Amniotic stem cell (primary cell): ENCODE measurements at places on chromosomes 16 and 17.

DNA sequence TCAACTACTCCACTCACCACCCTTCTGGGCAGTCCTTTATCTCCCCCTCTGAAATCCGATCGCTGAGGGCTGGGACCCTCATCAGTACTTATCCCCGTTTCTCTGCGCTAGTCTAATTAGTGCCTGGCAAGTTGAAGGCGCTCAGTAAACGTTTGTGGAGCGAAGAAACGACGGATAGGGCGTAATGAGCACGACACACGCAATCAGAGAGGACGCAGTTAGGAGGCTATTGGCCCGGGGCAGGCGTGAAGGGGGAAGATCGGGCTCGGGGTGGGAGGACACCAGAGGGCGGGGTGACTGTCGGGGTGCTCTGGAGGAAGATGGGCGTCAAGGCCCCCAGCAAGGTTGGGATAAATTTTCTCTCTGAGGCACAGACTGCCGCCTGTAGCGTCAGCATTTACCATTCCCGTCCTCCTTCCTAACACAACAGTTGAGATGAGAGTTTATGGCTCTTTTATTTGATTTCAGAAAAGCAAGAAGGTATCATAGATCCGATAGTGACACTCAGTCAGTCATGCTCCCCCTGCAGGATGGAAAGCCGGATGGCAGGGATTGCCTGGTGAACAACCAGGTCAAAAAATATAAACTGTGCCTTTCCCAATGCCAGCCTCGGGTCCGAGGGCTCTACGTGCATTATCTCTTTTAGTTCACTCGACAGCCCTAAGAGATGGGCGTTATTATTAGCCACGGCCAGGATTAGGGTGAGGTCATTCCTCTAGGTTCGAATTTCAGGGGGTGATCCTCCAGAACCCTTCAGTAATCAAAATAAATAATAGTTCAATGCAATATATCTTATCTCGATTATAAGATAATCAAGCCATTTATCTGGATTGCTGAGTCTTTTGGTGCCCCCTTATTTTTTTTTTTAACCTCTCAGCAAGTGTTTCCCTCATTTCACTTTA, 9.5 kb upstream of the ARL4D start:
- DNase-seq, result peak; percentile 66

DNA sequence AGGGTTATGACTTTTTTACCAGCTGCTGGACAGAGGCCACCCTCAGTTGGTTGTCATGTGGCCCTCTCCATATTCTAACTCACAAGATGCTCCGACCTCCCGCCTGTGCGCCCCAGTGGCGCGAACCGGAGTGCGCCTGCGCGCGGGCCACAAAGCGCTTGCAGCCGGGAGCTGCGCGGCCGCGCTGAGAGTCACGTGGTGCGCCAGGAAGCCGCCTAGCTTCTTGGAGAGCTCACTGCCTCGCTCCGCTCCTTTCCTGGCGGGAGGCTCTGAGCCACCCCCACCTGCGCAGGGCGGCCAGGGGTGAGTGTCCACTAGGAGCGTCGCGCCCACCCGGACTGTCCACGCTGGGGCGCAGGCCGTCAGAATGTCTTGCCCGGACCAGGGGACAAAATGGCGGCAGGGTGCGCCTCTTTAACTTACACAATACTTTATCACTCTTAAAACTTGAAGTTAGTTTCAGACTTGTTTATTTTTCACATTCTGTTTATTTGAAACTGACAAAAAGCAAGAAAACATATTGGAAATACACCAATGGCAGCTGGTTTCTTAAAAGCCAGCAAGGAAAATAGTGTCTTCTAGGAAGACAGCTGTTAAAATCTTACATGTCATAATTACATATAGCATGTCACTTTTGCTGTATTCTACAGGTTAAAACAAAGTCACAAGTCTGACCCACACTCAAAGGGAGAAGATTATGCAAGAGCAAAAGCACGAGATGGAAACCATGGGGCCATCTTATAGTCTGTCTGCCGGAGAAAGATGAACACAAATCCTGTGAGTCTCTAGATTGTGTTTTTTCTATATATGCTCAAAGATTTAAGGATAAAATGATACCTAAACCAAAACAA, 357.9 kb downstream of the CNTNAP4 start:
- DNase-seq, result no peak

DNA sequence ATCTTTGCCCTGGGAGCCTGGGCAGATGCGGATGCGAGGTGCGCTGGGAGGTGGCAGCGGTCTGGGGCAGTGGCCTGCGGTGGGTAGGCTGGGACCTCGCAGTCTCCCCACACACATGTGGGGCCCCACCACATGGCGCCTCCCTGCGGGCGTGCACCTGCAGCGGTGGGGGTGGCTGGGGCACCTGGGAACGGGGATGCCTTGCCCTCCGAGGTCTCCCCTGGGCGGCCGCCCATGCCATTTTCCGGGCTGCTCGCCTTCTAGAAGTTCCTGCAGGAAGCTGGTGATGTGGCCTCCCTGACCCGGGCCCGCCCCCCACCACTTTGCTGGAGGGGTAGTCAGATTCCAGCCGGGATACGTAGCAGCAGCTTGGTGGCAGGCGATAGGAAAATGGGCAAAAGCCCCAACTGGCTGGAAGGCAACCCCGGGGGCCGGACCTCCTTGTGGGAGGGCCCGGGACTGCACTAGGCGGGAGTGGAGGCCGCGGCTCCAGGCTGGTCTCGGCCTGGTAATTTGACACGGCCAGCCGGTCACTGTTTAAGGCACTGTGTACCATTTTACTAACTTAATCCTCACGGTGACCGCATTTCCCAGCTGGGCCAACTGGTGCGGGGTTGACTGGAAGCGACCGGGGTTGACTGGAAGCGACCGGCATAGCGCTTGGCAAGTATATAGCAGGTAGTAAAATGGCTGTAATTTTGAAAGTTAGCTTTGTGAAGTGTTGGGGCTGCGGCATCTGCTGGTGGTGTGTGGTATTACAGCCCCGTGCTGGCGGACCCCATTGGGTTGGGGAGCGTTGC, 38.5 kb downstream of the IGF2BP1 start:
- DNase-seq, result no peak

GRCh38 chr17:72863526-72864211, 228.8 kb downstream of the SLC39A11 start:
- DNase-seq, result no peak

- no peak for DNase-seq
These were observed 293.4 kb downstream of the XYLT1 start for GRCh38 chr16:17177242-17177958.

DNA sequence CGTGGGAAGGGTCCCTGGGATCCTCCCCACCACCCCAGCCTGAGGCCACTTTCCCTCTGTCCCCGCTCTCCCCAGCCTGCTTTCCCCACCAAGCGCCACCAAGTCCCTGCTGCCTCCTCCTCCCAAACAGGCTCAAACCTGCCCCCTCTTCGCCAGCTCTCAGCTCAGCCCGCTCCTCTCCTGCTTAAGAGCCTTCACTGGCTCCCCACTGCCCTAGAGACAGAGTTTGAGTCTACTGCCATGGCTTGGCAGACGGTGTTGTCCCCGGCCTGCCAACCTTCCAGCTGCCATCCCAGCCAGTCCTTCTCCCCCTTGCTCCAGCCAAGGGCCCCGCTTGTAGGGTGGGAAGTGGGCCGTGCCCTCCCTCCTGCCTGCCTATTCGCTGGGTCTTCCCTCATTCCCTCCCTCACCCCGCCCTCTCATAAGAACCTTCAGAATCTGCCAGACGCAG, 11.1 kb downstream of the IL4R start:
- DNase-seq, result no peak

DNA sequence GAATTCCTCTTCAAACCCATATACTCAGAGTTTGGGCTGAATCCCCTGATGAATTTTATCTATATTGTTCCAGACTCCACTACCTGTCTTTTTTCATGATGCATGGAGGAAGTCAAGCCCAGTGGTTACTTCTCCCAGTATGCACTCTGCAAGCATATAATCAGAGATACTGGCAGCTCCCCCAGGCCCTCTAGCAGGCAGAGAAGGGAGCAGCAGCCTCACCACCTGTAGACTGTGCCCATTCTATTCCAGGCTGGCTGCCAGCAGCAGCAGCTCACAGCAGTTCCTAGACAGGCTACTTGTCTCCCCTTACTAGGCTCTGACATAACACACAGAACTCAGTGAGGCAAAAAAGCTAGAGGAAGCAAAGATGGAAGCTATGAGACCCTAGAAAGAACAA, 3.4 kb downstream of the MKS1 start:
- DNase-seq, result no peak

DNA sequence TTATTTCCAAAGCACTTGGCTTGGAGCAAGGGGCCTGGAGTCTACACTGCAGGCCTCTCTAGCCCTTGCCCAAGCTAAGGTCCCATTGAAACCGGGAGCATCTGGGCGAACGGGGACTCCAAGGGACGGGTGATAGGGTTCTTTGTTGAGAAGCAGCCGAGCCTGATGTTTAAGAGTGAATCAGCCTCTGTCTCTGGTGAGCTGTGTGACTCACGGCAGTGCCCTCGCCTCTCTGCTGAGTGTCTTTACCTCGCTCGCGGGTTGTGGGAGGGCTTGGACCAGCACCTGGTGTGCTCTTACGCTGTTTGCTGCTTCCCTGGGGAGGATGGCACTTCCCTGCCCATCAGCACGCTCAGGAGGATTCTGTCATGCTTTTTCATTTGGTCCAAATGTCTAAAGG, 1.3 kb downstream of the HGS start:
- DNase-seq, result peak; percentile 35

- DNase-seq, result no peak
These were observed 67.9 kb downstream of the TAOK1 start for GRCh38 chr17:29458066-29458465.

DNA sequence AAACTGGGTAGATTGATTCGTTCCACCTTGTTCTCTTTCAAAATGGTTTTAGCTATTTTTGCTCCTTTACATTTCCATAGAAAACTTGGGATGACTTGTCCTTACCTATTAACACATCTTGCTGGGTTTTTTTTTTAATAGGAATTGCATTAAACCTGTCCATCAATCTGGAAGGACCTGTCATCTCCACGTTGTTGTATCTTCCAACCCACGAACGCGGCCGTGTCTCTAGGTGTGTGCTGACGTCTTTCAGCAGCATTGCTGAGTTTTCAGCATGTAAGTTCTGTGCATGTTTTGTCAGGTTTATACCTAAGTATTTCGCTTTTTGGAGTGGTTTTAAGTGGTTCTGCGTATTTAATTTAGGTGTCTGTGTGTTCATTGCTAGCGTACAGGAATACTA, 60.4 kb upstream of the GNG13 start:
- no peak for DNase-seq

GRCh38 chr16:85555719-85556455, 57.2 kb upstream of the GSE1 start:
- DNase-seq, result no peak

DNA sequence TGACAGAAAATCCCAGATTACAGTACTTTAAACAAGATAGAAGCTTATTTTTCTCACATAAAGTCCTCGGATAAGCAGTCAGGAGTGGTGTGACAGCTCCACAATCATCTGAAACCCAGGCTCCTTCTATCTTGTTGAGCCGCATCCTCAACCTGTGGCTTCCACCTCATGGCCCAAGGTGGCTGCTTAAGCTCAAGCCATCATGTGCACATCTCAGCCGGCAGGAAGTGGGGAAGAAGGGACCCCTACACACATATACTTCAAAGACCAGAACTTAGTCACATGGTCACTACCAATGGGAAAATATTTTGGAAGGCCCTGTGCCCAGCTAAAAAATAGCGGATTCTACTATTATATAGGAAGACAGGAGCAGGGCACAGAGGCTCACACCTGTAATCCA, 11.0 kb upstream of the FBXO47 start:
- no peak for DNase-seq
